ENCODE measurements at places on chromosomes 5 and 9.

GRCh38 chr5:154713615-154714125, 41.5 kb upstream of the LARP1 start:
- DNase-seq: no peak

DNA sequence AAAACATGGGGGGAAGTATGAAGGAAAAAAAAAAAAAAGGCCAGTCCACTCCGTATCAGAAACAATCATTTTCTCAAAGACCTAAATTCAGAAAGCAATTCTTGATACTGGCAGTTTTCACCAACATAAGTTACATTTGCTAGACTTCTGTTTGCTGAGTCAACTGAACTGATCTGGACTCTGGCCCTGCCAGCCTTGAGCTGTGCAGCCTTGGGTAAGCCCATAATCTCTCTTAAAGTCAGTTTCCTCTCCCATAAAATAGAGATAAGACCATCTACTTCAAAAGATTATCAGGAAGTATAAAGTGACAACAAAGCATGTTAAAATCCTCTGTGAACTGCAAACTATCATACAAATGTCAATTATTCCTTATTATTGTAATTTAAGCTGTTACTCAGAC, 106.8 kb downstream of the MAPKAP1 start:
- peak; percentile 71 for DNase-seq

DNA sequence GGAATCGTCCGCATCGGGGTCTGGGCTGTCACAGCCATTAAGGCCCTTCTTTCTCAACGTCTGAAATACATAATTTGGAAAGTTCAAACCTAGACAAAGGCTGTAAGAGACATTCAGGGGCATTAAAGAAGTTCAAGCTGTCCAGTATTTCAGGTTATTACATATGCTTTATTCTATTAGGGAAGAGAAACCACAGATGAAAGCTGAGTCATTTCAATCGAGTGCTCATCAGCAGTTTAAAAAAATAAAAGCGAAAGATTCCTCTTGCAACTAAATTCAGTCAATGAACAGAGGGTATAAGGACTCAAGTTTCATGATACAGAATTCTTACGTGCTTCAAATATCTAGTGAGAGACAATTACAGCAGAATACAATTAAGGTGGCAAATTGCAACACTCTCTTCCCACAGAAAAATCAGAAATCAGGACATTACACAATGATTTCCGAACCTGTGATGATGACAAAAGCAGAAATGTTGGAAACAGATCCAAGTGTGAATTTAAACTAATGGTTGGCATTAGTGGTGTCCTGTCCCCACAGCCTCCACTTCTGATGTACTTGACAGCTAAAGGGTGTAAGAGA, 121.6 kb downstream of the MEF2C start:
- no peak for DNase-seq

DNA sequence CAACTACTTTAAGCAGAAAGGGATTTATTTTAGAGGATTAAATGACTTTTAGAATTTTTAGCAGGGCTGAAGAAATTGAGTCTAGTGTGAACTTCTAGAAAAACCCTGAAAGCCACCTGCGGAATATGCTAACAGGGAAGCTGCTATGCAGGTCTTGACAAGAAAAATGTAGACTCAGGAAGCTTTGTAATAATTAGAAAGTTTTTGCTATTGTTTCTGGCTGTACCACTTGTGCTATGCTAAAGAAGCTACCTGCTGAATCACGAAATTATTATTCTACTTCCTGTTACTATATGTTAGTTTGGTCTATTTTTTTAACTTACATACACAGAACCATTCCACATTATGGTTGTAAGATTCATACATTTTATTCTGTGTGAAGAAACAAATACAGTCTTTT, 74.0 kb upstream of the CHSY3 start:
- no peak for DNase-seq
